ENCODE measurements at places on chromosomes 16 and 17.

- no peak for DNase-seq
Observed at GRCh38 chr17:61462719-61463315, 10.6 kb downstream of the TBX4 start.

- DNase-seq: no peak
Observed at GRCh38 chr16:88431651-88432050, 21.4 kb upstream of the ZFPM1 start.

- no peak for DNase-seq
Observed at GRCh38 chr17:17403065-17403464, 73.7 kb upstream of the MED9 start.

DNA sequence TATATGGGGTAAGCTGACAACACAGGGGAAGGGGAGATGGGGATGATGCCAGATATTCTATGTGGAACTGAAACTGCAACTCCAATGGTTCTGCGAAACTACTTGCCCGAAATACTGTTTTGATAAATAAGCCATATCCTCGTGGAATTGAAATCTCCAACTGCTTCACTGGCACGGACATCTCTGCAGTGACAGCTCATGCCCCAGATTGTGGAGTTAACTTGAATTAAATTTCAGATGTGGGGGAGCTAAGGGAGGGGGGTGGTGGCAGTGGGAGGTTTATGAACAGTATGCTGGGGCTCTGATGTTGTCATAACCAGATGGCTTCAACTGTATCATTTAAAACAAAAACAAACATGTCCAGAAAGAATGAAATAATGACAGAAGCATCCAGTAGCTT lies 21.8 kb downstream of the NXPH3 start:
- no peak for DNase-seq

GRCh38 chr17:39599004-39599664 lies 8.6 kb downstream of the NEUROD2 start:
- no peak for DNase-seq

GRCh38 chr17:10728331-10728892 lies 1.4 kb downstream of the TMEM220 start:
- DNase-seq: no peak

DNA sequence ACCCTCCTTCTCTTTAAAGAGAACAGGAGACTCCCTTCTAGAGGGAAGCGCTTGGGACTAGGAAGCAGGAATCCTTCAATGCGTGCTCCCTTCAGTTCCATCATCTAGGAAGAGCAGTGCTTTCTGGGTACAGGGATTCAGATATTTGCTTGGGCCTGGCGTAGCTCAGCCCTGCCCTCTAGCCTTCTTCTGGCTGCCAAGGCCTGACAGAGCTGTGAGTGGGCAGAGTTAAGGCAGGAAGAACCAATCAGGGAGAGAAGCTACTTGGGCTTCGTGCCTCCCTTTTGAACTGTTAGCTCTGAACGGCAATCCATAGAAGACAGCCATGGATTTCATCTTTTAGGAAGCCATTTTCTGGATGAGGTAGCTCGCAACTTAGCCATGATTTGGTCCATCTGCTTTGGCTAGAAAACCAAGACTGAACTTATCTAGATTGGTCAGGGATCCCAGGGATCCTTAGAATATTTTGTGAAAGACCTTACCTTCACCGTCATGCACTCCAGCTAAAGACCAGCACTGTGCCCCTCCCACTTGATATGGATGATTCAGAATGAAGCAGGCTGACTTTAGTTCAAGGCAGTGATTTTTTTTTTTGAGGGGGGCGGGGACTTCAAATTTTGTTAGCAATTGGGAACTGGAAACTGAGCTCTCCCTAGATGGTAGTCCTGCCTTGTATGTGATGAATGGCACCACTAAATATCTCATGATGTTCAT lies 2.5 kb upstream of the CORO6 start:
- DNase-seq: no peak

DNA sequence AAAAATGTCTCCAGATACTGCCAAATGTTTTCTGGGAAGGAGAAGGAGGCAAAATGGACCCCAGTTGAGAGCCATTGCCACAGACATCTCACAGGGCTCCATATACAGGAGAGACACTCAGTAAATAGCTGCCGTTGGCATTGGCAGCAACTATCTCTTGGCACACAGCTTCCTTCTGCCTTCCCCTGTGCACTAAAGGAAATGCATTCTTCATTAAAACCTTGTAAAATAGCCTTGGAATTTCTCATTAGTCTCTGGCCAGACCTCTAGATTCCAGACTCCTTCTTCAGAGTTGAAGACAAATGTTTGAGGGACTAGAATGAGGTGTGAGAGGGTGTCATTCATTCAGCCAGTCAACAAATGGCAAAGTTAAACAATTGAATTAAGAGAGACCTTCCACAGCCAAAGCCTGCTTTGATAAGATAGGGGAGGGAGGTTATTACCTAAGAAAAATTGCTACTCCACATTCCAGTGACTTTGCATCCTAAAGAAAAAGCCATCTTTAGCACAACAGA lies 223.9 kb upstream of the HS3ST3A1 start:
- DNase-seq: no peak

- DNase-seq: no peak
Observed at GRCh38 chr16:47519996-47520679, 59.0 kb downstream of the PHKB start.

DNA sequence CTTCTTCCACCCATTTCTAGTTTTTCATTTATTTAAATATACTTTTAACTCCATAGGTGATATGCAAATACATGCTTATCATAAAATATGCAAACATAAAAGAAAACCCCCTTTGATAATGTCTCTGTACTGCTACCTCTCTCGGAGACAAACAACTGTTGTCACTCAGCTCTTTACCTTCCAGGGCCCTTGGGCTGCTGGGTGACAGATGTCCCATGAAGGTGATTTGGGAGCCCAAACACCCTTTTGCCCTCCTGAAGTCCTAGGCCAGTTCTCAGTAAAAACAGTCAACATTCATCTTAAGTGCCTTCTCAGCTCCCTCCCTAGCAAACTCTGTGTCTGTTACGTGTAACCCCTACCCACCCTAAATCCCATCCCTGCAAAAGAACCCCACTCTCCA lies 37.5 kb downstream of the CHD9 start:
- no peak for DNase-seq

GRCh38 chr16:9159839-9160550 lies 68.6 kb downstream of the HAPSTR1 start:
- DNase-seq: peak; percentile 51

- no peak for DNase-seq
Observed at GRCh38 chr16:7492122-7492521, 159.5 kb downstream of the RBFOX1 start.

DNA sequence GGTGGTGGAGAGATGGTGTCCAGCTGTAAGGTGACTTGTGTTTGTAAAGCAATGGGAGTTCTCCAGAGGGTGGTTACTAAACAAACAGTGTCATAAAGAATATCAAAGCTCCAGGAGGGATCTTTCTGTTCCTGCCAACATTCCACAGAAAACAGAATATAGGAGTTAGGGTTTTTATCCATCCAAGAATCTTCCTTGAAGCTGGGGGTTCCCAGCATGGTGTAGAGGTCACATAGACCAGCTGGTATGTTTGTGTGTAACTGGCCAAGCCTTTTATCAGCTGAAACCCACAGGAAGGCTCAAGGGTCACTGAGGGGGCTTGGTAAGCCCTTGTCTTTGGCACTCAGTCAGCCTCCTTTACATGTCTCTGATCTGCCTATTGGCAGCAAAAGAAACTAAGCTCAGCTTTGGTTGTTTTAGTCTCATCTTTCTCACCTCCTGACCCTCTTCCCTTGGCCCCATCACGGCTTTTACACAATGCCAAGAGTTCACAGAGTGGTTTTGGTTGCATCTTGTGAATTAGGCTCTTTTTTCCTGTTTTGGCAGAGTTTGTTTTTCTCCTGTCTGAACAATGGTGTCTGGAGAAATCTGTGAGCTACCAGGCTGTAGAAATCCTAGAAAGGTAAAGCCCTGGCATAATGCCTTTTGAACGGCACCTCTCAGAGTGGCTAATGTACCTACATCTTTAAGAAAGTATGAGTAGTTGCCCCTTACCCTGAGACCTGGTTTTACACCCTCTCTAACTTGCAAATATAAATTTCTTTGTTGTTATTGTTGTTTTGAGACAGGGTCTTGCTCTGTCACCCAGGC lies 4.6 kb downstream of the CNTD1 start:
- DNase-seq: no peak

GRCh38 chr17:42878924-42879595 lies 21.5 kb upstream of the G6PC1 start:
- no peak for DNase-seq

- no peak for DNase-seq
Observed at GRCh38 chr16:2956579-2956956, 7.5 kb upstream of the KREMEN2 start.

DNA sequence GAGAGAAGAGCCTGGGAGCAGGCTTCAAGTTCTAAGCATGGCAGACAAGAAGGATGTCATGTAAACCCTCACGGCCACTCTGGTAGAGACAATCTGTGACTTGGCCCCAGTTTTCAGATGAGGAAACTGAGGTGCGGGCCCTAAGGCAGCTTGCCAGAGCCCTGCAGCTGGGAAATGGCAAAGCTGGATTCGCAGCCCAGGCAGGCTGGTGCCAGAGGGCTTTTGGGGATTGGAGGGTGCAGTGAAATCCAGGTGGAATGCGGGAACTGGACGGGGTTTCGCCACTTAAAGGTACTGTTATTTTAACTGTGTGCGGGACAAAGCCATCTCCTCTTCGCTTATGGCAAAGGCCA lies 477 bp upstream of the OSGIN1 start:
- no peak for DNase-seq

- no peak for DNase-seq
Observed at GRCh38 chr16:66547101-66547989, 2.6 kb downstream of the TK2 start.

DNA sequence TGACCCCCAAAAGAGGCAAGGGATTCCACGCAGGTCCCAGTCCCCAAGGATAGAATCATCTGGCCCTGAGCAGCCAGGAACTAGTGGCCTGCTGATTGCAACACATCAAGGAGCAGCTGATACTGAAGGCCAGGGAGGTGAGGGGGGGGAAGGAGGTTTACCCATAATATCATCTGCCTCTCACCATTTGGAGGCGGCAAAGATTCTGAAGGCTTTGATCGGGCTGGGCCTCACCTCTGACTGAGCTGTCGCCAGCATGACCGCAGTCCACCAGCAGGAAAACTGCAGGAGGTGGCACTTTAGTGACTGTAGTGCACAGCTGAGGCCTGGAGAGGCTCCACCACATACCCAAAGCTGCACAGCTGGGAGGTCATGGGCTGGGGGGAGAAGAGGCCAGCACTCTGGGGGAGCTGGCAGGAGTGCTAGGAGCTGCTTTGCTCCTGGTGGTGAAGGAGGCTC lies 20.5 kb upstream of the ITGA3 start:
- no peak for DNase-seq

- DNase-seq: no peak
Observed at GRCh38 chr17:80770881-80771611, 220.6 kb upstream of the CHMP6 start.

DNA sequence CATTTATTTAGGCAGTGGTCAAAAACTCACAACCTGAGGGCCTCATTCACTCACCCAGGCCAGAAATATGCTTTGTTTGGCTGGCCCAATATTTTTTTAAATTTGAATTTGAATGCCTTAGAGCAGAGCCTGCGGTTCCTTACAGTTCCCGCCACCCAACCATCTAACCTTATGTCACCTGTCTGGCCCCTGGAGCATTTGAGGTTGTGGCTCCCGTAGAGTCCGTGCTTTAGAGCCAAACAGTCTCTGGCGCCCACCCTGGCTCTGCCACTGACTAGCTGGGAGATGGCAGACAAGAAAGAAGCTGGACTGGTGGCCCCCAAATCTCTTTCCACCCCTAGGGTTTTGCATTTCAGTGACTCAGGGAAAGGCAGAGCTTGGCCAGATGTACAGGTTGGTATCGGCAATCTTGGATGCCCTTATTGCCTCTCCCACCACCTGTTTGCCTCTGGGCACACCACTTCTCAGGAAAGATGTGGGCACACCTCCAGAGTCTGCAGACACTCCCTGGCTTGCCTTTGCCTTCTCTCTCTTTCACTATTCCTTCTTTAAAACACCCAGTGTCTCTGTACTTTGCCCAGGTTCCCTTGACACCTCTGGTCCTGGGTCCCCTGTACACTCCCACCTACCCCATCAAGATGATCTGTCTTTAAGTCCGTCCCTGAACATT lies 1.9 kb upstream of the MAP3K14 start:
- no peak for DNase-seq

DNA sequence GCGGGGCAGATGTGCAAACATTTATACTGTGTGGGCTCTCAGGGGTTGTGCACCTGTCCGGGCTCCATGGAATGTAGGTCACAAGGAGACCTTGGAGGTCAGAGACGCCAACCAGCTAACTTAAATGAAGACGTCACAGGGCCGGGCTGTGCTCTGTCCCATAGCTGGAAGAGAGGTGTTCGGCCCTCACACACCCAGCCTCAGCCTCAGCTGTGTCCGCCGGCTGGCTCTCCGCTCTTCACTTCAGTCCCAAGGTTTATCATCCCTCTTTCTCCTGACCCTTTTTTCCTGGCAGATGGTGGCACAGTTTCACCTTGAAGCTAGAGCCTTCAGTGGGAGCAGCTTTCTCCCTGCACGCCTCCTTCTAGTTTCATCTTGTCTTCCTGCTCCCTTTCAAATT lies 6.0 kb upstream of the RBFOX3 start:
- no peak for DNase-seq

DNA sequence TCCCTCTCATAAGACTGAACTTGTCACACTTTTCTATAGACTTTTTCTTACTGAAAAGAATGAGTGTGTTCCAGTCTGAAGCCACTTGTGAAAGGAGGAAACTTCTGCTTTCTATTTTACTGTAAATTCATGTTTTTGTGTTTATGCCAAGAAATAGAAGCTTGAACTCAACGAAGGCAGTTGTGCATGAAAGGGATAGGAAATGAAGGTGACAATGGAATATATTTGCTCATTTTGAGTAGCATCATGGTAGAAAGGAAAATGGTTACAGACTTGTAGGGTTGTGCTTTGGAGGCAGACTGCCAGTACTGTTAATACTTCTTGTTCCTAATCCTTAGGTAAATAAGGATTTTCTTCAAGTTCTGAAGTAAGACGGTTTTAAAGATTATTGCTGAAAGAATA lies 8.1 kb downstream of the CLTC start:
- no peak for DNase-seq

DNA sequence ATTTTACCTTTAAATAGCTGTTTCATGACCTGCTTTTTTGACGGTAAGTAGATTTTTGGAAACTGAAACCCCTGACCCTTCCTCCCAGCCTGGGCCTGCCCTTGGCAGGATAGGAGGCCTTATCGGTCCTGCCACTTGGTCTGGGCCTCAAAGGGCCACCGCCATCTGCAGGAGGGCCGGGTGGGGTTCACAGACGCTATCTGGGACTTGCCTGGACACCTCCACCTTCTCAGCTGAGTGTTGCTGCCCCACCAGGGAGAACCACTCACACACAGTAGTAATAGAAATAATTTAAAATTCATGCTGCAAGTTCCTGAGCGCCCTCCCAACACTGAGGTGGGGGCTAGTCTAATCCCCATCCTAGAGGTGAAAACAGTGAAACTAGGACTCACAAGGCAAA lies 4.6 kb upstream of the NPRL3 start:
- DNase-seq: no peak

- DNase-seq: no peak
Observed at GRCh38 chr16:70602831-70603230, 43.5 kb upstream of the IL34 start.

GRCh38 chr16:68393333-68393732 lies 55.0 kb downstream of the SMPD3 start:
- no peak for DNase-seq

GRCh38 chr17:17204635-17205231 lies 1.4 kb downstream of the PLD6 start:
- DNase-seq: no peak

Measured in NCI-H2107 (cell line).